Activated CD8-positive, alpha-beta memory T cell treated with anti-CD3 and anti-CD28 coated beads, Interleukin-2, amount 10 ng/mL, durations not matched to agents 7 days and 5 days (primary cell): ENCODE measurements at places on chromosomes 5 and 9. TPM values are rescaled to one million over a fixed set of nuclear protein-coding genes. Genes with fewer than 3 reads are reported as not detected.

The PDCD1LG2 gene
- 1.5 TPM for total RNA-seq

The PCDHA9 gene
- total RNA-seq = not detected

The EPB41L4B gene
- 0.23 TPM for total RNA-seq

The OCLN gene
- 1.9 TPM for total RNA-seq

The ADRB2 gene
- 4.4 TPM for total RNA-seq
